Naive thymus-derived CD8-positive, alpha-beta T cell (primary cell): ENCODE measurements at places on chromosomes 3 and 15.

DNA sequence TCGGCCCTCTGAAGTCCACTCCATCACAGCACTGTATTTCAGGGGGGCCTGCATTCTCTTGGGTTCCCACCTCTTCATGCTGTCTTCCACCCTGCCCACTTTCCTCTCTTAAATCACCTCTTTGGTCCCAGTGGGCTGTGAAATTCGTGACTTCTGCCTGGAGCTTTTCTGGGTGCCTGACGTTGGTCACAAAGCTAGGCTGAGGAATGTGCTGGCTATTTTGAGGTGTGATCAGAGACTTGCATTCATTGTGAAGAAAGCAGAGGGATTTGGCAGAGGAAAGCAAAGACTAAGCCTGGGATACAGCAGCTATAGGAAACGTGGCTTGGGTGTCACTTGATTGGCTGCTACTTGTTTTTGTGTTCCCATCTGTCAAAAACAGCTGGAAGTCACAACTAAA lies 202.5 kb downstream of the SATB1 start:
- no peak for DNase-seq

- DNase-seq: no peak
These were observed 172.0 kb upstream of the CD96 start for GRCh38 chr3:111369958-111370357.

- DNase-seq: no peak
These were observed 64.3 kb downstream of the EOMES start for GRCh38 chr3:27657871-27658270.

DNA sequence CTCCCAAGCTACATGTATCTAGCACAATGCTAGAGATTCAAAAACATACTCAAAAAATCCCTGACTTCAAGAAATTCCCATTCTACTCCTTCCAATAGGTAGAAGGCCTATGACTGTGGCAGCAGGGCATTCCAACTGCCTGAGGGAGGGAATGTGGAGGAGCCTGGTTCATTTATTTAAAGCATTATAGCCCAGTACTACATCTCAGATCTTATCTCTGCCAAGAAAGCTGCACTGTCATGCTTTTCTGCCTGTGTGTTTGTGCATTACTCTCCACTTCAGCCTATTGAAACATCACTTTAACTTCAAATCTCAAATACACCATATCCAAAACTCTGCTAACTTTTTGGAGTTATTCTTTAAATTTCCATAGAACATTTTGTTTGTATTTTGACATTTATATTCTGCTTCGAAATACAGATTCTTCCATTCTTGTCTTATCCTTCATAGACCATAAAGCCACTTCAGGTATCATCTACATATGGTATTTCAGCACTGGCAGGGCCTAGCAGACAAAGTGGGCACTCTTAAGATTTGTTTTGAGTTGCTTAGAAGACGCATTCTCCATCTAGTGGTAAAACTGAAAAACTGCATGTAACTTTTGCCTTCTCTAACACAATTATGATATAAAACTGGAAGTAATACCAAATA lies 59.1 kb upstream of the NEDD4 start:
- no peak for DNase-seq

DNA sequence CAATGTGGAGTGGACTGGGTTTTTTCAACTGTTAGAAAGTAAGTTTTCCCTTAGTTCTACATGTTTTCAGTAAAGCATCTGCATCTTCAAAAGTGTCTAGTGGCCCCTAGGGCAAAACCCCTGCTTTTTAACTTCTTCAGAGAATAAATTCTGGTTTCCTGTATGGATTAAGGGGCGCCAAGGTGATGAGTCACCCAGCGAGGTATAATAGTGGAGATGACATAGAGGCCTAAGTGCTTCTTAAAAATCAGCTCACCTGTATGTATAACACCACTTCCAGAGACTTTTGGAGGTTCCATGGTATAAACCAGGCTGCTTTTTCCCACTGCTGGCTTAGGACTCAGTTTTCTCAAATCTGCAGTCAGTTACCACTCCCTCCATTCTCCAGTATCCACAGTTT lies 68.9 kb downstream of the SYN2 start:
- no peak for DNase-seq

DNA sequence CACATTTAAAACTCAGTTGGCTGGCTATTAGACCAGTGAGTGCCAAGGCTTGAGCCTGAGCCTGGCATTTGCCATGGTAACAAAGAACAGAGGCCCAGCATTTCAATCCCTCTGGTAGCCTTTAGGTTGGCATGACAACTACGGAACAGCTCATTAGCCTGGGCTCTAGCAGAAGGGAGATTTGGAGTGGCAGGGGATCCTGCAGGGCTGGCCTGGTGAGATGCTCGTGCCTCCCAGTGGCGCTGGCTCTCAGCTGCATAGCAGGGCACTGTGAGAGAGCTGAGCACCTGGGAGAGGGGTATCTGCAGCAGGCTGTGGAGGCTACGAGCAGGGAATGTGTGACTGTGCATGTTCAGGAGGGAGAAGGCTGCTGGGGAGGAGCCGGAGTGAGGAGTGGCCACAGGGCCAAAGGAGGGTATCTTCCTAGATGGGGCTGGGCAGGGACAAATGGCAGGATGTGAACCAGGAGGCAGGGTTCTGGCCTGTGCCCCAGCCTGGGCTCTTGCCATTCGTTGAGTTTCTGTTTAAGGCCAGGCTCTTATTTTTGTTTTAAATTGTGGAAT lies 5.6 kb upstream of the ABTB1 start:
- no peak for DNase-seq

- no peak for DNase-seq
These were observed 449.6 kb upstream of the TGFBR2 start for GRCh38 chr3:30156586-30157498.

- no peak for DNase-seq
These were observed 223.8 kb upstream of the LYSMD4 start for GRCh38 chr15:99956820-99957641.

DNA sequence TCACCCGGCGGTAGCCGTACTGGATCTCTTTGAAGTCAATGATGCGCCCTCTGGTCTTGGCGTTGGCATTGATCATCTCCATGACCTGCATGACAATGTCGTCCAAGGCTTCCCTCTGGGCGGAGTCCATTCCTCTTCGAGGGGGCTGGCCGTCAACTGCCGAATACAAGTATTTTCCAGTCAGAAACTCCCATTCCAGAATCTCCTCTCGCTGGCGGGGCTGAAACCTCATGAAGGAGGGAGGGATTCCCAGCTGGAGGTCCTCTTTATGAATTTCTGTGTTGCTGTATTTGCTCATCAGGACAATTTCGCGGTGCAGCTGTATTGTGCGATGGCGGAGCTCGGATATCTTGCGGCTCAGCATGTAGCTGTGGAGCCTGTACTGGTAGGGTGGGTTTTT lies 73.4 kb downstream of the CHSY1 start:
- no peak for DNase-seq

DNA sequence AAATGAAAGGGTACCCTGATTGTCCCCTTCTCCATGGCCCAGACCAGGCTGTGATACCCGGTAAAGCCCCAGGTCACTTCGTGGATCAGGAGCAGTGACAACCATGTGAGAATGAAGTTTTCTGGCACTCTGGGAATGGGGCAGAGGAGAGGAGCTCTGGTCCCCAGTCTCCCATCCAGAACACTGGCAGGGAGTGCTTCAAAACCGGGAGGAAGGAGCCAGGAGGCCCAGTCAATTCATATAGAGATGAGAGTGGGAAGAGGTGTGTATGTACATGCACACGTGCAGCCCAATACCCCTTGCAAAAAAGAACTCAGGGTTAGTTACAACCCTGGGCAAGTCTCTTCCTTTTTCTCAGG lies 101.4 kb upstream of the TLE3 start:
- no peak for DNase-seq

- DNase-seq: no peak
These were observed 345.6 kb downstream of the NLGN1 start for GRCh38 chr3:173743111-173743510.

GRCh38 chr3:25940935-25941334 lies 151.0 kb downstream of the OXSM start:
- DNase-seq: no peak

DNA sequence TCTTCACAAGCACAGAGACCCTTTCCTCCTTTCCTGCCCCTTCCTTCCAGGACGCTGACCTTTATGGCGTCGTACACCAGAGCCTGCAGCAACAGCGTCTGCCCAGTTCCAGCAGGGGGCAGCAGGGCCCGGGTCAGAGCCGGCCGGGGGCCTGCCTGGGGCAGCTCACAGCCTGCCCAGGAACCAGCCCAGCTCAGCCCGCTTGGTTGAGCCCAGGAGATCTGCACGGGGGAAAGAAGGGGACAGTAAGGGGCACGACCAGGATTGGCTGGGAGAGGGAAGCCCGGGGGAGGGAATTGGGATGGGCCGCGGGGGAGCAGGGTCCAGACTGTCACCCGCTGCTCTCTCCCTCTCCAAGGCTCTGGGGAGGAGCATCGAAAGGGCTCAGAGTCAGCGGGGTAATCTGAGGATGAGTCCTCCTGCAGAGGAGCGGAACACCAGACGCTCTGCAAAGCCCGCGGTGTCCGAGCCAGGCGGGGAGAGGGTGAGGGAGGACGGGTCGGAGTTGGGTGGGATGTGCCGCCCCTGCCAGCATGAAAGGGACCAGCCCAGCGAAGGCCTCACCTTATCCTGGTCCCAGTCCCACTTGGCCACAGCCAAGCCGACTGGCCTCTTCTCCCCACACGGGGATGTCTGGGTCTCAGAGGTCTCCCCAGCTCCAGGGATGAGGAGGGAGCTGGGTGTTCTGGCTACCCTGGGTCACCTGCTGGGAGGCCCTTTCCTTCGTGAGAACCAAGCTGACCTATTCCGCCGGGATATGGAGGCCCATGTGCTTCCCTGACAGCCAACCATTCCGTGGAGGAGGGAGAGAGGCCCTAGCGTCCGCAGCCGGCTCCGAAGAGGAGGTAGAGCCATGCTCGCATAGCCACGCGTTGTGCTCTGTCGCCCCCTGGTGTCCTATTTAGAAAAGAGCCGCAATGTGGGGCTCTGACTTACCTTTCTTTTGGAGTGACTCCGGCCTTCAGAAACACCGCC lies 7.4 kb upstream of the IGDCC3 start:
- DNase-seq: peak; percentile 90

- DNase-seq: no peak
These were observed 4.9 kb downstream of the MUC4 start for GRCh38 chr3:195806916-195807231.

GRCh38 chr15:48307586-48307985 lies 23.6 kb upstream of the DUT start:
- no peak for DNase-seq

GRCh38 chr15:70156671-70157271 lies 59.1 kb upstream of the TLE3 start:
- no peak for DNase-seq
